ENCODE measurements at places on chromosomes 6 and 20.

DNA sequence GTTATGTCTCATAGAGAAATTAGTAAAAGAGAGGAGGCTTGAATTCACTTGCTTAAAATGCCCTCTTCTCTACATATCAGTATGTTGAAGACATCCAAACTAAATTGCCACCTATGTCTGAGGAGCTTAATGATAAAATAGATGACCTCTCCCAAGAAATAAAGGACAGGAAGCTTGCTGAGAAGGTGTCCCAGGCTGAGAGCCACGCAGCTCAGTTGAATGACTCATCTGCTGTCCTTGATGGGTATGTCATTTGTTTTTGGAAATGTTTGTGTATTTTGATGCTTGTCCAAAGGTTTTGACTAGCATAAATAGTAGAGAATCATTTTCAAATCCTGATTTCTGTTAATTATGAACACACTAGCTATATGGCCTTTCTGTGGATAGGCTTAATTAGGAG, 307.7 kb downstream of the ARHGAP18 start:
- DNase-seq = peak; percentile 20

DNA sequence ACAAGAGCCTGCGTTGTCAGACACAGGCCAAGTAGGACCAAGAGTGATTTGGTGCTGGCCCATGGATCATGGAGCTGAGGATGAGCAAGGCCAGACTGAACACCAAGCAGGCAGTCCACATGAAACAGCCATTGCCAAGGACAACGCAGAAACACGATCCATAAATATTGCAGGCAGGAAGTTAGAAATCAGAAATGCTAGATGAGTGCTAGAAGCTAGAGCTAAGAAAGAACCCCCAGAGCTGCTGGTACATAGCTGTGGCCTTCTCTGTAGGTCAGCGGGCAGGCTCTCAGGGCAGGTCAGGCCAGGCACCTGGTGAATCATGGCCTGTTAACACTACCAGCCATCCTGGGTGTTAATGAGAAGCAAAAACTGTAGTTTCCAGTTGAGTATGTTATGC, 119.7 kb downstream of the ALDH8A1 start:
- peak; percentile 44 for DNase-seq

GRCh38 chr20:42589976-42590639, 599.6 kb downstream of the PTPRT start:
- DNase-seq = no peak

GRCh38 chr20:62208795-62209755, 11.0 kb downstream of the HRH3 start:
- peak; percentile 83 for DNase-seq

GRCh38 chr6:4920914-4921410, 82.9 kb downstream of the RPP40 start:
- peak; percentile 76 for DNase-seq

DNA sequence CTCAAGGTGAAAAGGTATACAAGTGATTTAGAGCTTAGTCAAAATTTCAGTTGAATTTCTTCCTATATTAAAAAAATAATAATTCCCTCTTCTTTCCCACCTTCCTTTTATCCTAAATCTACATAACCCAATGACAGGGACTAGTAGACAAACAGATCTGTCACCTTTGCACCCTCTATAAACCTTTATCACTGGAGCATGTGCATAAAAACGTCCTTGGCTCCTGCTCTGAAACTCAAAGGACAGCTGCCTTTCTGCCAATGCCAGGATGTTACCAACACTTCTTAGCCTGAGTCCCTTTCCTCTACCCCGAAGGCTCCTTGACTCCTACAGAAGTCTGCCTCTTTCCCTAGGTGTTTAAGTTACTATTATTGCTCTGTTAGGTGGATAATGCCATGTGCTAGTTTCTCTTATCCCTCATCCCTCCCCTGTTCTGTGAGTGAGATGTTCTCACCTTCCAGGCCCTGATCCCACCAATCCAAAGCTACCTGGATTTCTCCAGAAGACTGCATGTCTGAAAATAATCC, 4.3 kb downstream of the CLVS2 start:
- no peak for DNase-seq

Measured in trophoblast cell (in vitro differentiated cells and primary cell).